ENCODE measurements at places on chromosomes 1 and 21. TPM values are rescaled to one million over a fixed set of nuclear protein-coding genes. Genes with fewer than 3 reads are reported as not detected.

- DNase-seq = no peak
These were observed 101.4 kb upstream of the PDE4B start for GRCh38 chr1:65691152-65691900.

DNA sequence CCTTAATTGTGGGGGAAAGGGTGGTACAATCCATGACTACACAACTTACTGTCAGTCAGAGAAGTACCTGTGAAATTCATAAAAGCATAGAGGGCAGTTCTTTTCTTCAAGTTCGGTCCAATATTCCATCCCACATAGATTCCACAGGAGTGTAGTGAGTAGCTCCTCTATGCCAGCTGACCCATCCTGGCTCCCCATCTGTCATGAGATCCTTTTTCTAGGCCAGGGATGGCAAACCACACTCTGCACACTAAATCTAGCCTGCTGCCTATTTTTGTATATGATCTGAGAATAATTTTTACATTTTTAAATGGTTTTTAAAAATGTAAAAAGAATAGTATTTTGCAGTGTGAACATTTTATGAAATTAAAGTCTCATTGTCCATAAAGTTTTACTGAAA lies 107.0 kb upstream of the TSPAN2 start:
- no peak for DNase-seq

- DNase-seq = no peak
These were observed 28.7 kb downstream of the NBPF3 start for GRCh38 chr1:21468599-21468998.

- DNase-seq = no peak
These were observed 22.5 kb downstream of the JMJD4 start for GRCh38 chr1:227712648-227713047.

- DNase-seq = no peak
These were observed 898.3 kb upstream of the B3GALT2 start for GRCh38 chr1:194084755-194085154.

DNA sequence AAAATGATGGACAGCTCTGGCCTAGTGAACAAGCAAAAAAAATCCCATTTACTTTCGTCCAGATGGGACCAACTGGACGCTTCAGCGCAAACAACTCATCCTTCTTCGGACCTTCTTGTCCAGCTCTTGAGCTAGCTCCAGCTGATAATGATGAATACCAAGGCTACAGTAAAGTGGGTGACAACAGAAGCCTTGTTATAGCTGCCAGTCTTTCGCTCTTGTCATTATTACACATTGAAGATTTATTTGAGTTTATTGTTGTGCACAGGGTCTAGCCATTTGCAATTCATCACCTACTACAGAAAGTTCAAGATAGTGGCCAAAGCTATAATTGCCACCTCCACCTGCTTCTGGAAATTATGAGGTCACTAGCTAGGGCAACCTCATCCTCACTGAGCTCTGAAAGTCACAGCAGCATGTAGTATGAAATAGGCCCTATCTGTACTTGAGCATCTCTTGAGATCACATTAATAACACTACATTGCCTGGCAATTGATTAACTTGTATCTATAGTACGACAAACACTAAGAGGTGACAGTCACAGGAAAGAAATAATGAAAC lies 76.9 kb downstream of the GPATCH2 start:
- DNase-seq = no peak

DNA sequence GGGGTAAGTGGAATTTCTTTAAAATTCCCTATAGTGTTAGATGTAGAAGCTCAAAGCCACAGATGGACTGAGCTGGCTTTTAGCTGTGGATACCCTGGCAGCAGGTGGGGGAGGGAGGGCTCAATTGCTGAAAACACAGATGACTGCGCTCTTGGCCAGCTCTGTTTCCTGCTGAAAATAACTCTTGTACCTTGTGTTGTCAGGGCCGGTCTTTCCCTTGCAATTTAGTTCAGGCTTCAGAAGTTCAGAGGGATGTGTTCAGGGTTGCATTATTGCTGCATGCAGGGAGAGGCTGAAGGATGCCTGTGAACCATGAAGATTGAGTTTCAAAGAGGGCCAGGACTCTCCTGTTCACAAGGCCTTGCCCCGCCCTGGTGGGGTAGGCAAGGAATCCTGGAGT lies 58.1 kb upstream of the GCLM start:
- no peak for DNase-seq

- peak; percentile 25 for DNase-seq
These were observed 160.2 kb upstream of the VAMP3 start for GRCh38 chr1:7610936-7611335.

DNA sequence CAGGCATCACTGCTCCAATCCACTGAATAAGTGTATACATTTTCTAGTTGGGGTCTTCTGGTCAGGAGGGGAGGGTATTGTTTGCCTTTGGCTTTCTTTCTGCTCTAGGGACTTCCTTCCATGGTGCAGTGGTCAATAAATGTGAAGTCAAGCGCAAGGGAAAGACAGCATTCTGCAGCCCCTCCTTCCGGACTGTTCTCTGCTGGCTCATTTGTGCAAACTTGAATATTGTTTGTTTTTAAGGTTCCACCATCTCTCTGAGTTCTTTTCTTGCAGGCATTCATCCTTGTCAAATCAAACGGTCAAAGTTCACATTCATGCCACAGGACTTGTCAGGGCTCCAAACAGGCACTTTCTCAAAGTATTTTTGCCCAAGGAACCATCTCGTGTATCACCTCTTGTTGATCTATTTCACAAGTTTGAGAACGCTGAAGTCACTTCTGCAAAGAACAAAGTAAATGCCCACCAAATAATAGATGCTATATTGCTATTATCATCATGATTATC lies 205.6 kb upstream of the KAZN start:
- DNase-seq = no peak

- no peak for DNase-seq
These were observed 3.2 kb downstream of the RCAN3 start for GRCh38 chr1:24505816-24506215.

DNA sequence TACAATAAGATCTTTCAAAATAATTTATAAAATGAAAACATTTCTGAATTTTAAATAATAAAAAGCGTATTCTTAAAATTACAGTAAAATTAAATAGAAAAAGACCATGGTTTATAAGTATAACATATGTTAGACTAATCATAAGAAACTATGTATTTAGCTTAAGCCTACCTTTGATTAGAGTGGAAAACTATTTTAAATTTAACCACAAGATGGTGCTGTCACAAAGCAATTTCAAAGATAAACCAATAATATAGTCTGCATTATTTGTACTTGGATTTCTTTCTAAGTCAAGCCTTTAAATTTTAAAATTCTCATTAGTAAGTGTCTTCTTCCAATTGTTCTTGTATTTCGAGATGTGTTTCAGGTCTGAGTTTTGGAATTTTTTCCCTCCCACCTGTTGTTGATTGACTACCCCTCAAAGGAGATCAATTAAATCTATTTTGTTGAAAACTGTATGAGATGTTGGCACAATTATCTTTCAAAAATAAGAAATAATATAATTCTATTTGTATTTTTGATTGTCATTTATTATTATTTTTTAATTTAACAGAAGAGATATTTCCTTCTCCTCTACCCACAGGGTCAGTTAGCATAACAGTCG lies 459.8 kb downstream of the KCNT2 start:
- DNase-seq = no peak

DNA sequence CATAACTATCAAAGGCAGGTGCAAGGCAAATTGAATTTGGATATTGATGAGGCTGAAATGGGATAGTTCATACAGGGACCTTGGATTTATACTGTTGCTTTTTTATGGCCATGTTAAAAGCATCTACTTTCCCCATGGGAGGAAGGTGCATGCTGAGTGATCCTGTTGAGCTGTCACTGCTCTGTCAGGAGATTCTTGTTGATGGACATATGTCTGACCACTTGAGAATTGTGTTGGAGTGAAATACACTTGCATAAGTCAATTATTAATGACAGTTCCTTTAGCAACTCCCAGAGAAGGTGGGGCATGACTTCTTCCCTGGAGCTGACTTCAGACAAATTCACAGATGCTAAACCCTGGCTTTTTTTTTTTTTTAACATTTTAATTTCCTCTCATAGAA lies 58.4 kb upstream of the DYNLT5 start:
- no peak for DNase-seq

PLA2G2F gene
- total RNA-seq = not detected

SKI gene
- total RNA-seq = 50.4 TPM

CYP4Z1 gene
- total RNA-seq = 0.27 TPM

TIPRL gene
- 30.7 TPM for total RNA-seq

NPR1 gene
- 36.2 TPM for total RNA-seq

LAMC2 gene
- total RNA-seq = 2.6 TPM

KCNJ9 gene
- 0.28 TPM for total RNA-seq

LCE3D gene
- not detected for total RNA-seq

RHD gene
- total RNA-seq = not detected
